Renal cortical epithelial cell (primary cell): ENCODE measurements at places on chromosomes 6 and 20. TPM values are rescaled to one million over a fixed set of nuclear protein-coding genes. Genes with fewer than 3 reads are reported as not detected.

DNA sequence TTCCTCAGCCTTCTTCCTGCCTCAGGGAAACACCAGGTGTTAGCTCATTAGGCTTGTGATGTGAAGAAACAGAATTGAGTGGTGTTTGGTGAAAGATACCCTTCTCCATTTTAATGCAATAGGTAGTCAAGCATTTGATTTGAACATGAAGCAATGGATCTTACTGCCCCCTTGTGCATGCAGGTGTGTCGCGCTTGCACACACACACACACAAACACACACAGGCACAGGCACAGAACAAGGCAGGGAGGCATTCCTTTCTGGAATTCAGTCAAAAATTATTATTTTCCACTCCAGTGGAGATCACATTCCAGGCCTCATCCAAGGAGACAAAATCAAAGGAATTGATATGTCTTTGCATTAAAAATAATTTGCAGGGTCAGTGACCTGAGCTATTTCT lies 667.0 kb upstream of the MARCKS start:
- DNase-seq: peak; percentile 9

DNA sequence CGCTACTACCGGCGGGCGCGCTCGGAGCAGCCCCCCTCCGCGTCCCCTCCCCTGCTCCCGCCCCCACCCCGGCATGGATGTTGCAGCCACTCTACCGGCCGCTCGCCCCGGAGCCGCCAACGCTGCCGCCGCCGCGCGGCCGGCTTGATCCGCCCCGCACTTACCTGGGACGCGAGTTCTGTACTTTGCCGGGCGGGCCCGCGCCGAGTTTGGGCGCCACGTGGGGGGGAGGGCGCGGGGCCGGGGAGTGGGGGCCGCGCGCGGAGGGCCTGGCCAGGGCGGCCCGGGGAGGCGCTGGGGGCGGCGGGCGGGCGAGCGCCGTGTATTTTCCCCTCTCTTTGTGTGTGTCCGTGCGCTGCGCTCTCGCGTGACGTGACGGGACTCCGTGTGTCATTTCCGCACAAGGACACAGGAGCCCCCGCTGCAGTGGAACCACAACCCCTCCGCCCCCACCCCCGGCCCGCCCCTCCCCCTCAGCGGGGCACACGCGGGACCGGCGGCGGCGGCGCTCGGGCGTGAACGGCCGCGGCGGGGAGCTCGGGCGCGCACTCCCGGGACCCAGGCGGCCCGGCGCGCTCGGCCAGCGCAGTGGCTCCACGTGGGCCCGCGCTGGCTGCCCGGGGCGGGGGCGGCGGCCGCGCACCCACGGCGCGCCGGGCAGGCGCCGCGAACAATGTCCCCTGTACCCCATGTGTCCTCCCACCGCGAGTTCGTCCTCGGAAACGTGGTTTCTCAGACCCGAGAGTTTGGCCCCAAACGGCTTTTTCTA lies at the start of gene BEND3:
Gene BEND3, minus strand, starts transcription at position 590 of the 769 bp plus-strand sequence. CDS start 16,230 bp downstream, outside the sequence.
- no peak for DNase-seq

ID4 gene
- total RNA-seq: 7.6 and 17.3 TPM in 2 replicates

DNA sequence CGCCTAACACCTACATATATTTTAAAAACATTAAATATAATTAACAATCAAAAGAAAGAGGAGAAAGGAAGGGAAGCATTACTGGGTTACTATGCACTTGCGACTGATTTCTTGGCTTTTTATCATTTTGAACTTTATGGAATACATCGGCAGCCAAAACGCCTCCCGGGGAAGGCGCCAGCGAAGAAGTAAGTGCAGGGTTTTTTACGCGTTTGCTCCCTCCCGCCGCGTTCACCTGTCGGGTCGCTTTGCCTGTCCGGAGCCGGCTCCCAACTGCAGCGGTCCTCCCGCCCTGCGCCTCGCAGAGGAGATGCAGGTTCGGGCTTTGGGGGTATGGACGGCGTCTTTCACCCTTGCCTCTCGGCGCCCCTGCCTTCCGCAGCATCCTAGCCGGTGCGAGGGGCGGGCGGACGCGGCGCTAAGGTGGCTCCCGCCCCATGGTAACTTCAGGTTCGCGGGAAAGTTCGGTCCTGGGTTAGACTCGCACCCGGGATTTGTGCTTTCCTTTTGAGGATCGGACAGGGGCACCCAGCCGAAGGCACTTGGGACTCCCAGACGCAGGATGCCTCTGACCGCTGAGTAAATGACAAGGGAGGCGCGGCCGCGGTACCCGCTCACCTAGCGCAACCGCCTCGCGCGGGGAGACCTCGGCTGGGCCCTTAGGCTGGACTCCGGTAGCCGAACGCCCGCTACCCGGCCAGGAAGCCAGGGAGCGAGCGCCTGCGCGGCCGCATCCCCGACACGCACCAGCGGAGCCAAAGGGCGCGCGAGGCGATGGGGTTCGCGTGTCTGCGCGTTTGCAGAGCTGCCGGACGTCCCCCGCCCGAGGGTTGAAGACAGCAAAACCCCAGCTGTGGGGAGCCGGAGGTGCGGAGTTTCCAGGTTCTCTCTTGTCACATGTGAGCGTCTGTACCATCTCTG lies 891 bp downstream of the RSPO3 start:
- no peak for DNase-seq

SLC52A3 gene
- total RNA-seq: 1.6 and 1.9 TPM in 2 replicates

DNA sequence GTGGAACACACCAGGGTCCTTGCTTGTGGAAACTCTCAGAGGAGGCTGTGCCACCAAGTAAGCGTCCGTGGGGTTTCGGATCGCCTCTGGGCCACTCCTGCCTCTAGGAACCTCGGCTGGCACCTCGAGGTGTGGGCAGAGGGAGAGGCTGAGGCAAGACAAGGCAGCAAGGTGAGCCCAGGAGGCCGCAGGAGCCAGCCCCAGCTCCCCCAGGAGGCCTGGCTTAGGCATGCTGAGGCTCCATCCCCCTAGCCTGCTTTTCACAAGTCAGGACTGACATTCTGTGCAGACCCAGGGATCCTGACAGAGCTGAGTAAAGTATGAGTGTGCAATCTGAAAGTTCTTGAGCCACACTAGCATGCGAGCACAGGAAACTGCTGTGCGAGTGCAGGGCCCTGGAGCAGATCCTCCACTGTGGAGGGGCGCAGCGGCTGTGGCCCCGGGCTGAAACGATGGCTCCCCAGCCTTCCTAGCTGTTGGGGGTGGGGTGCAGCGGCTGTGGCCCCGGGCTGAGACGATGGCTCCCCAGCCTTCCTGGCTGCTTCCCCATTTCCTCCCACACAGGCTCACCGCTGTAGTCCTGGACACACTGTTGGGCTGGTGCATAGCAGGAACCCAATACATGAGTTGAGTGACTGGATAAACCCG lies 75.2 kb upstream of the CD93 start:
- no peak for DNase-seq

DNA sequence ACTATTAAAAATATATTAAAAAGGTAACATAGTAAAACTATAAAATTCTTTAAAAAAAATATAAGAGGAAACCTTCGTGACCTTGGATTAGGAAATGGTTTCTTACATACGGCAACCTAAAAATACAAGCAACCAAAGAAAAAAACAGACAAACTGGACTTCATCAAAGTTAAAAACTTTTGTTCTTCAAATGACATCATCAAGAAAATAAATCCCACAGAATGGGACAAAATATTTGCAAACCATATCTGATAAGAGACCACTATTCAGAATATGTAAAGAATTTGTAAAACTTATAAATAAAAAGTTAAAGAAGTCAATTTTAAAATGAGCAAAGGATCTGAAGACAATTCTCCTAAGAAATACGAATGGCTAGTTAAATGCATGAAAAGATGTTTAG lies 110.0 kb downstream of the ATG5 start:
- DNase-seq: no peak

DNA sequence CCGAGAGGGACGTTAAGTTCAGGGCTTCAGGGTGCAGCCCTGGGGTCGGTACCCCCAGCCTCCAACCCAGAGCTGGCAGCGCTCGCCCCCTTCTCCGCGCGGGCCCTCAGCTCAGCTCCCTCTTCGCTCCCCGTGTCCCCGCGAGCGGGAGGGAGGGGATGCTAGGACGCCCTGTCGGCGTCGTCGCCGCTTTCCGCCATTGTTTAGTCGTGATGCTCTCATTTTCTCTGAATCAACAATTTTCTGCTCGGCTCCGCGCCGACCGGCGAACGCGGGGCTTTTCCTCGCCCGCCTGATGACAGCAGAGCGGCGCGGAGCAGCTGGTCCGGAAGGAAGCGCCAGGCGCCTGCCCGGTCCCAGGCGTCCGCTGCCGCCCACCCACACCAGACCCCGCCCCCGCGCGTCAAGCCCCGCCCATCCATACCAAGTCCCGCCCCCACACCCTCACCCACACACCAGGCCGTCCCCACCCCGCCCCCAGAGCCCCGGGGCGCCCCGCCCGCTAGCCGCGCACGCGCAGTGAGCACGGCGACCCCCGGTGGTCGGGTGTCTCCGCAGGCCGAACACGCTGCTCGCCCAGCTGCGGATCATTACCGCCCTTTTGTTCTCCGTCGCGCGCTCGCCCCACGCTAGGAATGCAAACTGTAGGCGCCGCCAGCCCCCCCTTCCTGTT lies 50.1 kb upstream of the SLC32A1 start:
- DNase-seq: no peak

DNA sequence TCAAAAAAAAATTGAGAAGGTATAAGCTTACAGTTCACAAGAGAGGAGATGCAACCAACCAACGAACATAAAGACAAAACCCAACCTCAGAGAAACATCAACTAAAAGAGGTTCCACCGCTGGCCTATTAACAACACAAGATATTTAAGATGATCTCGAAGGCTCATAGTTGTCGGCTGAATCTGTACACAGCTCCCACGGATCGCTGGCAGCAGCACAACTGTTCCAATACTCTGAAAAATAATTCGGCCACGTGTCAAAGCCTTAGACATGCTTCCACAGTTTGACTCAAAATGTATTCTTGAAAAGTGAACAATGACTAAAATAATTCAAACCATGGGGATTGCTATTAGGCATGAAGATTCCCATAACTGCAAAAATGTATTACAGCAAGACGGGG lies 13.7 kb downstream of the EXOC2 start:
- DNase-seq: no peak

DNA sequence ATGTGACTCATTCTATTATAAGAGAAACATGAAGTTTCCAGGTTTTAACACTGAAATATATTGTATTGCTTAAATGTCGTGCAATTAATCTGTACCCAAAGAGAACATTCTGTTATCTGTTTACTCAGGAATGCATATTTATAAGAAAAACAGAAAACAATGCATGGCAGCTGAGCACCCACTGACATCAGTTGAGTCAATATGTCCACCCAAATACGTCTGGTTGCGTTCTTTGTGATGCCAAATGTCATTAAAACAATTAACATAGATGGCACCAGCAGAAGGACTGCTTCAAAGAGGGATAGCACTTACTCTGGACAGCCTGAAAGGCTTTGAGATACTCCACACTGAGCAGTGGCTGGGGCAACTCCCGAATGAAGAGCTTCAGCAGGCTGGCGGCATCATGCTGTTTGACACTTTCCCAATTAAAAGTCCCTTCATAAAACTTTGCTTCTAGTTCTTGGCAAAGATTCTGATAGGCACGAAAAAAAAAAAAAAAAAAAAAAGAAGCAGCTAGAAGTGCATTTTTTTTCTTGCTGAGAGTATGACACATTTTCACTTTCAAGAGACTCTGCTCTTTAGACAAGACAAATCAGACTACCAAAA lies 102.3 kb downstream of the ARHGAP18 start:
- no peak for DNase-seq

ZSCAN23 gene
- total RNA-seq: 1.9 and 10.0 TPM in 2 replicates
